ENCODE measurements at places on chromosomes 13 and 19.

GRCh38 chr13:113083402-113084061, 22.1 kb upstream of the F7 start:
- ATAC-seq: no peak

DNA sequence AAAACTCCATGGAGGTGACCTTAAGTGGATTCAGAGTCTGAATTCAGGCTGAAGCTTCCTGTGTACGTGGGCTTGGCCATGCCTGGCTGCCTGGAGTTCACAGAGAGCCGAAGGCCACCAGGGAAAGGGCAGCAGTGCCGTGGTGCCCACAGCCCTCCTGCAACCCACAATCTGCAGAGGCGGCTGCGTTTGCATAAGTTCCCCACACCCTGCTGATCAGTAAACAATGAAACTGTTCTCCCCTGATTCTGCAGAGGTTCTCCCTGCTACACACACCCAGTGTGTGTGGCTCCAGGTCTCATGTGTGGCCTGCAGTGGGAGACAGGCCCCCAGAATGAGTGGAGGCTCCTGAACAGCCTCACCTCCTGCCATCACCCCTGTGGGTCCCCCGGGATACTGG, 126.9 kb upstream of the SLC7A1 start:
- ATAC-seq: no peak

GRCh38 chr19:32407004-32407992, 1.7 kb downstream of the DPY19L3 start:
- no peak for ATAC-seq

GRCh38 chr13:98923641-98924397, 54.0 kb downstream of the DOCK9 start:
- ATAC-seq: no peak

DNA sequence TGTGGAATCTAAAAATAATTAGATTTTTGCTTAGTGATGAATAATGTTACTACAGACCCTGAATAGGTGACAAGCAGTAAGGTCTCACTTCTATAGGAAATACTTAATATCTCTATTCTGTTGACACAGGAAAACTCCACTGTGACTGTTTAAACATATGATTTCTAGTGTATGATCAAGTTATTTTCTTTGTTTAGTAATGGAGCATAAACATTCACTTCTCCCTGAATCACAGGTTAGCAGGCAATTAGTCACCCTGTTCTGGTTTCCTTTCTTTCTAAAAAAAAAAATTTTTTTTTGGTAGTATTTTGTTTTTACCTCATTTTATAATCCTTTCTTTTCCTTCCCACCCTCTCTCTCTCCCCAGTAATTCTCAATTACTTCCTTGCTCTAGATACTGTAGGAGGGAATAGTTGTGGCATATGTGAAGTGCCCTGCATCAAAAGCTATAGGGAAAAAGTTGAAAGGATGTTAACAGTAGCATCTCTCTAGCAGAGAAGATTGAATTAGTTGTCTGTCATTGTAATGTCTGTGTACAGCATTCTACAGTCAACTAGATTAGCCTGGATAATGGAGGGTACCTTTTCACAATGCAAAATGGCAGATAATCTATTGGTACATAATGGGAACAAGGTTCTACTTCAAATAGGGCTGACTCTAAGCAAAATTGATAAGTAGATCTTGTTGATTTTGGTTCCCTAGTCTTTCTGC, 3.5 kb downstream of the HS6ST3 start:
- no peak for ATAC-seq

All from activated CD4-positive, CD25-positive, alpha-beta regulatory T cell treated with anti-CD3 and anti-CD28 coated beads, Interleukin-2, amount 50 U/mL, for 24 hours (primary cell).